ENCODE measurements at places on chromosomes 3 and 15.

DNA sequence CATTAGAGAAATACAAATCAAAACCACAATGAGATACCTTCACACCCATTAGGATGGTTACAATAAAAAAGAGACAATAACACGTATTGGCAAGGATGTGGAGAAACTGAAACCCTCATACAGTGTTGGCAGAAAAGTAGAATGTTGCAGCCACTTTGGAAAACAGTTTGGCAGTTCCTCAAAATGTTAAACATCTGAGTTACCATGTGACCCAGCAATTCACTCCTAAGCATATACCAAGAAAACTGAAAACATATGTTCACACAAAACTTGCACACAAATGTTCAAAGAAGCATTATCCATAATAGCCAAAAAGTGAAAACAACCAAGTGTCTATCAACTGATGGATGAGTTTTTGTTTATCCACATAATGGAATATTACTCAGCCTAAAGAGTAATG, 166.9 kb upstream of the FAM3D start:
- no peak for DNase-seq

DNA sequence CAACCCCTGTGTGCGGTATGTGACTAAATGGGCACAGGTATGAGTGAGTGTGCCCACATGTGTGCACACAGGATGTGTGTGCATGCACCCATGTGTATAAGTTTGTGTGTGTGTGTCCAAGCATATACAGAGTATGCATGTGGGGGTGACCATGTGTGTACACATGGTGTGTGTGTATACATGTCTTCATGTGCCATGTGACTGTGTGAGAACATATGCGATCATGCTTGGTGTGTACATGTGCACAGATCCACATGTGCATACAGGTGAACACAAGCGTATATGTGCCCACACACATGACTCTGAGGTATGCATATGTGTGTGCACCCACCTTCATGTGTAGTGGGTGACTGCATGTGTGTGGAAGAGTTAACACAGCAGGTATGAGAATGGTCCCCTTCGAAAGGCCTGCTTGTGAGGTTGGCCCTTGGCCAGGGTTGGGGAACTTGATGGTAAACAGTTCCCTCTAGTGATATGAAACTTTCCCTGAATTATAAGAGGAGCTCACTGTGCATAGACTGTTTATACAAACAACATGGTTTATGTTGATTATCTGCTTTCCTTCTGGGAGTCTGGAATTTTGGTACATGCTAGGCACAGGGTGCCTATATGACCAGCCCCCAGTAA, 10.3 kb downstream of the PFKFB4 start:
- no peak for DNase-seq

- no peak for DNase-seq
These were observed 46.0 kb upstream of the GLCE start for GRCh38 chr15:69114331-69114928.

DNA sequence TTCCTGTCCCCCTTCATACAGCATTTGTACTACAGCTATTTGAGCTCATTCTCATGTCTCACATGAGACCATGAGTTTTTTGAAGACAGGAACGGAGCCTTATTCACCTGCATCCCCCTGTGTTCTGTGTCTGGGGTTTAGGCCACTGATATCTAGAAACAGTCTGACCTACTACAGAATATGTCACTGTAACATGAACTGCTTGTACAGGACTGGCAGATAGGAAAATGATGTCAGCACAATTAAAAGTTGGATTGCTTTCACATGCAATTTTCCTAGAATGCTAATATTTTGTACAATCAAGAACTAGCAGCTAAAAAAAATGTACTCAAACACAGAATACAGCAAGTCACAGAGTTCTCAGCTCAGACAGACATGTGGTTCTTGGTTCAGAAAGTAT, 90.8 kb upstream of the FGF12 start:
- DNase-seq: no peak

DNA sequence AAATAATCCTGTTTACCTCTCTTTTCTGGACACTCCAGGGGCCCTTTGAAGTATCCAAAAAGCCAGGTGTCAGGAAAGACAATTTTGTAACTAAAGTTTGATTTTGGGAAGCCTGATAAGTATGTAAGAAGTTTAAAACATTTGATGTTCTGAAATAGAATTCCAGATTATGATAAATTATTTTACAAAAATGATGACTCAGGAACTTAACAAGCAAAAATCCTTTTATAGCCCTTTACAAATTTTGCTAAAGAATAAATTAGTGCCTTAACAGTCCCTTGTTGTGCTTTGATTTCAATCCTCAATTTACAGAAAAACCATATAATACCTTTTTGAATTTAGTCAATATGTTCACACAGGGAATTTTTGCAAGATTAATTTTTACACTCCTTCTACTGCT, 38.1 kb downstream of the IL1RAP start:
- DNase-seq: no peak

DNA sequence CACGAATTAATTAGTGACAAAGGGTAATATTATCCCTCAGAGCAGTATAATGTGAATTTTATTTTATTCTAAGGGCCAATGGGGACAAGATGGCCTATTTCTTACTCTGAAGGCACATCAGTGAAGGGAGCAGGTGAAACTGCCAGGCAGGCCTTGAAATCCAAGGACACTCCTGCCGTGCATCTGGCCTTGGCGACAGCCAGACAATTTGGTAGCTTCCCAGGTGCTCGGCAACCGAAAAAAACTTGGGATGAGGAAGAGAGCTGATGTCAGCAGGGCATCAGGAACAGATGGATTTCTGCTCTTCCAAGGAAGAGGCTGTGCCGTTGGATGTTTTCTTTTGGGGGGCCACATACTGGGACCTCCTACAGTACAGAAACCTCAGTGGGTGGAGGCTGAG, 83.2 kb upstream of the ADAMTSL3 start:
- DNase-seq: no peak

- DNase-seq: no peak
These were observed 30.3 kb upstream of the SEC13 start for GRCh38 chr3:10351013-10351735.

- no peak for DNase-seq
These were observed 301.9 kb downstream of the CACNA2D3 start for GRCh38 chr3:54424292-54424691.

- no peak for DNase-seq
These were observed 6.5 kb upstream of the CORO2B start for GRCh38 chr15:68572309-68572708.

- DNase-seq: no peak
These were observed 9.7 kb upstream of the RAB6B start for GRCh38 chr3:133905376-133905775.

GRCh38 chr15:84982301-84982920, 755 bp downstream of the PDE8A start:
- DNase-seq: no peak

DNA sequence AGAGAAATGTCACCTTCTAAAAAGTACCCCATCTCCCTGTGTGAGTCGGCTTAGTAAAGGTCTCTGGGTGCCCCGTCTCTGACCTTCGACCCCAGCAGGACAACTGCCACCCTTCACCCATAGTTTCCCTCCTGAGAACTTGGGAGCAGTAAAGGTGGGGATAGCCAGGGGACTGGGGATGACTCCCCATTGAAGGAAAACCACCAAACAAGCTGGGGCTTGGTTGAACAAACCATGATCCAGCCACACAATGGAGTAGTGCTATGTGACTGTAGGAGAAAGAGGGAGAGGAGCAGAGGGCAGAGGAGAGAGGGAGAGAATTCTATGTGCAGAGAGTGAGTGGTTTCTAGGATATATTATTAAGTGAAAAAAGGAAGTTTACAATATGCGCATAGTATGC, 33.7 kb downstream of the IDH3A start:
- no peak for DNase-seq

GRCh38 chr3:13414040-13414729, 5.9 kb downstream of the NUP210 start:
- DNase-seq: peak; percentile 35

GRCh38 chr15:53384417-53384816, 375.0 kb downstream of the WDR72 start:
- no peak for DNase-seq

- no peak for DNase-seq
These were observed 41.6 kb downstream of the DAG1 start for GRCh38 chr3:49511639-49512038.

DNA sequence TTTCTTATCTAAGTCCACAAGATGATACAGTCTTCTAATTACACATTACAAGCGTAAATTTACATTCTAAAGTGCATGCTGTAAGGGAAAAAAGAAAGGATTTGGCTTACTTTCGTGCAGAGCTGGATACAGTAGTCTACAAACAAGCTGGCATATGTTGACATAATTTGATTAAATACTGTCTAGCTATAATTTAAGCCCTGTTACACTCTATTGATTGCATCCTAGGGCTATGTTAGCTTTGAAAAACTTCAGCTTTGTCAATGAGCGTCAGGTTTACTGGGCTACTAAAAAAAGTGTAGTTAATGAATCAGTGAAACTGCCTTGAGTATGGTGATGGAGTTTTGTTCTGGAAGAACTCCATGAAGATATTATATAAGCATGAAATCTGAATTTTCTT, 24.5 kb upstream of the PLCL2 start:
- no peak for DNase-seq

GRCh38 chr15:48538941-48539340, 106.6 kb downstream of the FBN1 start:
- no peak for DNase-seq

GRCh38 chr3:128076483-128077201, 24.4 kb downstream of the SEC61A1 start:
- DNase-seq: peak; percentile 23

- DNase-seq: no peak
These were observed 77.5 kb upstream of the FBN1 start for GRCh38 chr15:48722764-48723661.

DNA sequence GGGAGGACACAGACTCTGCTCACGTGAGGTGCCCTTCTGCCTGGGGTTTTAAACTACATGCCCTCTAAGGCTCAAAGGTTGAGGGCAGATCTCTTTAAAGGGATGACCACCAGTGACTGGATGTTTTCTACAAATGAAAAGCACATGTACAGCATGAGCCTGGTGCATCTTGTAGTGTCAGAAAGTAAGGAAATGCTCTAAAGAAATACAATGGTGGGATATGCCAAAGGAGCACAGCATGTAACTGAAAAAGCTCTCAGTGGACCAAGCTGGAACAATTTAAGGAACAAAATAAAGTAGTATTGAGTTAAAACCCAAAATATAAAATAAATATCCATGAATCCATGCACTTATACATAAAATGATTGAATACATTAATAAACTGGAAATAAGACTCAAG, 78.3 kb upstream of the SEMA6D start:
- DNase-seq: no peak

DNA sequence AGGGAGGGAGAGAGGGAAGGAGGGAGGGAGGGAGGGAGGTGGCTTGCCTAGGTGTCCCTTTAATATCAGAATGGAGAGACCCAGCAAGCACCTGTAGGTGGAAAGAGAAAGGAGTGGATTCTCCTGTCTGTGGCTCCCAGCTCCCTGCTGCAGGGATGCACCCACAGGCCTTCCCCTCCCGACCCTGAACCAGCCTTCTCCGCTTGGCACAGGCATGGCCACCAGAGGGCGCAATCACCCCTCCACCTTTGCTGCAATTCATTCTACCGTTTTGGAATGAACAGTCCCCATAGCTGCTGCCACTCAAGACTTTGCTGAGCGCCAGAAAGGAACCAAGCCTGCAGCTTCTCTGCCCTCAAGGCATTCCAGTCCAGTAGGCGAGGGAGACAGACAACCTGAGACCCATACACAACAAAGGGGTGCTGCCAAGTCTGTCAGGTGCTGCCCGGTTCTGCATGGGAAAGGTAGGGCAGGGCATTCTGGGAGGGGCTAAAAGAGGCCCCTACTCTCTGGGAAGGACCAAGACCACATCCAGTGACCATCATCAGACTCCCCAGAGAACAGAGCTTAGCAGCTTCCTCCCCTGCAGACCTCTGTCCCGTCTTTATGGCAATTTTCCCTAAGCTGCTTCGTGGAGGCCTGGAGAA, 4.9 kb downstream of the TLR9 start:
- DNase-seq: peak; percentile 77

GRCh38 chr15:87639305-87640011, 617.1 kb downstream of the NTRK3 start:
- DNase-seq: no peak

GRCh38 chr15:86756688-86757087, 677.0 kb downstream of the AGBL1 start:
- DNase-seq: no peak

DNA sequence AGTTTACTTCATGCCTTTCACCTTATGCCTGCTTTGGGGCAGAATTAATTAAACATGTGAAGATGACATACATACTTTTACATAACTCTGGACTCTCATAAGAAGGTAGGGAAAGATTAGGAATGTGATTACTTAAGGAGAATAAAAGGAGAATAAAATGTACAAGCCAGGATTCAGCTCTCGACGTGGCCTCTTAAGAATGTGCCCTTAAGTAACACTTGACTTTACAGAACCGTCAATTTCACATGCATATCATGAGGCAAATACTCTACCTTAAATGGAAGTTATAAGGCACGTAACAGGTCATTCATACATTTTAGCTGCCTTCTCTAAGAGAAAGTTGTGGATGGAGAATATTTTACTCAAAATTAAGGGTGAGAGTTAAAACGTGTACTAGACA, 263.7 kb upstream of the LMCD1 start:
- DNase-seq: no peak

DNA sequence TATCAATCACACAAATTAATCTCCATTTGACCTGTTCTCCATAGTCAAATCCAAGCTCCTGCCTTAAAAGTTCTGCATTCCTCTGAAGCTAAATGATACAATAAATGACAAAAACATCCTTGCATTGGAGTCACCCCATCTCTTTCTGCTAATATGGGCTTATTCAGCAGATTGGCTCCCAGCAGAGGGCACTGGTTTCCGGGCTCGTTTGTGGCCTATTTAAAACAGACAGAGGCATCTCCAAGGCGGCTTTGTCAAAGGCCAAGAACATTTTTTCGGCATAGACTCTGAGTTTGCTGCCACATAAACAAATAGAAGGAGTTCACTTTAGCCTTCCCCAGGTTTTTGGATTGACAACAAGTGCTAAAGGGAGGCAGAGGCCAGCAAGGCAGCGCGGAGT, 204.4 kb upstream of the RASGRP1 start:
- no peak for DNase-seq

DNA sequence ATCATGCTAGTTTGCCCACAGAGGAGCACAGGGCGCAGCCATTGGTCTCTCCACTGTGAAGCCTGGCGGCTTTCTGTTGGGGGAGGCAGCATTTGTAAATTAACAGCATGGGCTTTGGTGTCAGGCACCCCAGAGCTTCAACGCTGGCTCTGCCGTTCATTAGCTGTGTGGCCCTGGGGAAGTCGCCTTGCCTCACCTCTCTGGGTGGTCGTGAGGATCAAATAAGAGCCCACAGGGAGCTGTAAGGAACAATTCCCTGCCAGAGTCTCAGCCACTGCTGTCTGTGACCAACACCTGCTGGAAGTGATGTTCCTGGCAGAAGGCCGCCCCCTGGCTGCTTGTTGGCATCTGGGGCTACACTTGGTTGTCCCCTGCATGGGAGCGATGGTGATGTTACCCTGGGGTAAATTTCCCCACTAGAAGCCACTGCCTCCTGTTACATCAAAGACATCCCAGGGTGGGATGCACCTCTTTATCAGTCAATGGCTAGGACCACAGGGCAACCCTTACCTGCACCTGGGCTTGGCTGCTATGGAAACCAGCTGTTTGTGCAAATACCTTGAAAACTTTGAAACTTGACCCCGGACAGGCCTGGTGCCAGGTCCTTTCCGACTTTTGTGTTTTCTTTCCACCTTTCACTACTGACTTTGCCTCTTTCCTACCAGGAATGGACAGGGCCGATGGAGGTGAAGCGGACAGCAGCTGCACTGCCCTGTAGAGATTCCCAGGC, 36.9 kb downstream of the DNASE1L3 start:
- DNase-seq: no peak

GRCh38 chr15:67068710-67069400, 3.5 kb downstream of the SMAD3 start:
- DNase-seq: no peak

GRCh38 chr15:77017091-77017660, 22.2 kb downstream of the PSTPIP1 start:
- no peak for DNase-seq
